ENCODE measurements at places on chromosomes 2 and 18.

DNA sequence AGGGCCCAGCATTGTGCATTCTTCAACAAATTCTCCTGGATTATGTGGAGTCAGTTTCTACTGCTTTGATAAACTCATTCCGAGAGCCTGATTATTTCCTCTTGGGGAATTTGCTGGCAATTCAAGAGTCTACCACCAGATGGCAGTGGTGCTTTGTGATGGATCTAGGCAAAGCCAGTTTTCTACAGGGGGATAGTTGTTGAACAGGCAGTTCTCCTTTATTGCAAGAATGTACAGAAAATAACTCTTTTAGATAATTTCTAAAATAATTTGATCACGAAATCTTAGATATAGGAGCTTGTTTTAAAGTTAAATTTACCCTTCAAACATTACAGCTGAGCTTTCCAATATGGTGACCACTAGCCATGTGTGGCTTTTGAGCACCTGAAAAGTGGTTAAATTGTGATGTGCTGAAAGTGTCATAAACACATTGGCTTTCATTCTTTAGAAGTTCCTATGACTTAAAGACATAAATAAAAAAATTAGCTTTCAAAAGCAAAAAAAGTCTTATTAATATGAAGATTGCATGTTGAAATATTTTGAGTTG lies 66.7 kb upstream of the HAAO start:
- DNase-seq = peak; percentile 63

DNA sequence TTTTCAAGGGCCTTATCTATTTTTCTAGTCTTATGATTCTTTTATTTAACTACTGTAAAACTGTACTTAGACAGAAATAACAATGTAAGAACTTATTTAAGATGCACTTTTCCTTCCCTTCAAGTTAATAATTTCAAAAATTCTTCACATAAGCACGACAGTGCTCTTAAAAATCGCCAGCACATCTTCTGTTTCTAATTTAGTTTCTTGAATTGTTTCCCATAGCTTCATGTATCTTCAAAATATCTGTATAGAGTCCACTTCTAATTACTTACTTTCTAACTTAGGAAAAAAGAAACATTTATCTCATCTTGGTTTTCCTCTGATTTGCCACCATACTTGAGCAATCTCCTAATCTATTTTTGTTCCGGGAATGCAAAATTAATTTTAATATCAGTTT lies 196.1 kb downstream of the BABAM2 start:
- no peak for DNase-seq

DNA sequence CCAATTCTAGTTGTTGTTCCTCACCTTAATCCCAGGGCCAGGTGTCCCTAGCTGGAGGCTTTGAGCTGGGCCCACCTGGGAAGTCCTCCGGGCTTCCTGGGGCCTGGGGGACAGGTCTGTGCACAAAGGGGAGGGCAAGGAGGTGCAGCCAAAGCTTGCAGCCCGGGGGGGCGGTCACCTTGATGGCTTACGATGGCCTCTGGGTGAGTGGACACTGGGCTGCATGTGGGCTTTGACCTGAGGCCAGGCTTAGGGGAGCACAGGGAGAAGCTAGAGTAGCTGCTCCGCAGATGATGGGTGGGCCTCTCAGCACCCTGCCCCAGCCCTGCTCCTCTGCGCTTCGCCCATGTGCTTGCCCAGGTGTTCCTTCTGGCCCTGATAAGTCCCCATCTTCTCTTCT lies 41.8 kb upstream of the HAAO start:
- DNase-seq = no peak

DNA sequence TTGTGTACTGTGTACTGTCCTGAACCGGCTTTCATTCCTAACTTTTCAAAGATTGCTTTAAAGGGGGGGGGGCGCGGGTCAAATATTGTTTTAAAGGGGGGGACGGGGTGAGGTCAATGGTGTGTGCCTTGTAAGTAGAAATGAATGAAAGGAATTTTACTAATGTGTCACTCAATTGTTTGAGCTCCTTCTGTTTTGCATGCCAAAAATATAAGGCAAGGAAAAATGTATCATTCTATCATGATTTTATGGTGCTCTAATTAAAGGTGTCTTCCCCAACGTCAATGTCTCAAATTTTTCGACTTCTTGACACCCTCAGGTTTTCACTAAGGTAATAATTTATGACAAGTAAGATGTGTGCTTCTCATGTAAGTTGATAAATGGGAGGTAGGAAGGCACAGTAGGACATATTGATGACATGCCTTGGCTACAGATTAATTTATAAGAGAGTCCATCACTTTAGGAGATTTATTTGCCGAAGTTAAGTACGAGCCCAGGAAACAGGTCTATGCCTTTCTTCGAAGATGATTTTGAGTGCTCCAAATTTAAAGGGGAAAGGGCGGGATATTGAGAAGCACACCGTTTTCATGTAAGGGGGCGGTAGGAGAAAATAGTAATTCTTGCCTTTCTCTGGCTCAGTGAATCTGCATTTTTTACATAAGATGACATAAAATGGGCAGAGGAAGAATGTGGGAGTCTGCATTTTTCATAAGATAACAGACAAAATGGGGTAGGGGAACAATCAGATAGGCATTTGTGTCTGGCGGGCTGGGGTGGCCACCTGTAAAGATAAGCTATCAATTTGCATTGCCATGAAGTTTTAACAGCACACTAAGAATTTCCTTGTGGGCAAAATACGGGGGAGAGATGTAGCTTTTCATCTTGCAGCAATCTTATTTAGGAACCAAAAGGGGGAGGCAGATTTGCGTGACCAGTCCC lies 1.2 kb upstream of the TRAPPC8 start:
- DNase-seq = no peak

- DNase-seq = no peak
Measured at GRCh38 chr18:36128530-36128870, 640 bp downstream of the SLC39A6 start.

GRCh38 chr2:149446748-149447147 lies 116.4 kb downstream of the LYPD6 start:
- DNase-seq = no peak

DNA sequence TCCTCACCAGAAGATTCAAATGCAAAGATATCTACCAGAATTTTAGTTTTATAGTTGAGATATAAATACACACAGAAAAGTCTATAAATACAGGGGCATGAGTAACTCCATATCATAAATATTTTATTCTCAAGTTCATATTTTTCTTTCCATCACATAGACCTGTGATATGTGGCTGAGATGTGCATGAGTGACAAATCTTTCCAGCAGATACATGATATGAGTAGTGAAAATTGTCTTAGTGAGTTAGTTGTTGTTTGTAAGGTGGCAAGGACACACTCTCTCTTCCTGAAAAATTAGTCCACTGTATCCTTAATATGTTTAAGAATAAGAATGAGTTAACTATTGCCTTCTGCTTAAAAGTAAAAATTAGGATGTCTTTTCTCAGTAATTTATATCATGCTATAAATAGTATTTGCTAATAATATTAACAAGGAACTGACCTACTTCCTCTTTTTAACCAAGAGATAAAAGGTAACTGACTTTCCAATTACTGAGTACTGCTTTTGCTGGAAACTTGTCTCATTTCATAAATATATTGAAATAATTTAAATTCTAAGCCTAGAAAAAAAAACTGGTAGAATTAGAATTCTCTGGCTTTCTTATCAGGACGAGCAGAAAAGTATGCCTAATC lies 85.2 kb upstream of the SESTD1 start:
- no peak for DNase-seq

All from smooth muscle cell of the brain vasculature (primary cell).